Stimulated activated CD8-positive, alpha-beta memory T cell treated with anti-CD3 and anti-CD28 coated beads, Interleukin-4, amount 100 ng/mL, for 1 hour (primary cell): ENCODE measurements at places on chromosomes 1 and 21.

GRCh38 chr1:94599095-94599813, 57.7 kb upstream of the F3 start:
- no peak for DNase-seq

- DNase-seq, result no peak
Observed at GRCh38 chr21:40383951-40384350, 463.0 kb downstream of the DSCAM start.

DNA sequence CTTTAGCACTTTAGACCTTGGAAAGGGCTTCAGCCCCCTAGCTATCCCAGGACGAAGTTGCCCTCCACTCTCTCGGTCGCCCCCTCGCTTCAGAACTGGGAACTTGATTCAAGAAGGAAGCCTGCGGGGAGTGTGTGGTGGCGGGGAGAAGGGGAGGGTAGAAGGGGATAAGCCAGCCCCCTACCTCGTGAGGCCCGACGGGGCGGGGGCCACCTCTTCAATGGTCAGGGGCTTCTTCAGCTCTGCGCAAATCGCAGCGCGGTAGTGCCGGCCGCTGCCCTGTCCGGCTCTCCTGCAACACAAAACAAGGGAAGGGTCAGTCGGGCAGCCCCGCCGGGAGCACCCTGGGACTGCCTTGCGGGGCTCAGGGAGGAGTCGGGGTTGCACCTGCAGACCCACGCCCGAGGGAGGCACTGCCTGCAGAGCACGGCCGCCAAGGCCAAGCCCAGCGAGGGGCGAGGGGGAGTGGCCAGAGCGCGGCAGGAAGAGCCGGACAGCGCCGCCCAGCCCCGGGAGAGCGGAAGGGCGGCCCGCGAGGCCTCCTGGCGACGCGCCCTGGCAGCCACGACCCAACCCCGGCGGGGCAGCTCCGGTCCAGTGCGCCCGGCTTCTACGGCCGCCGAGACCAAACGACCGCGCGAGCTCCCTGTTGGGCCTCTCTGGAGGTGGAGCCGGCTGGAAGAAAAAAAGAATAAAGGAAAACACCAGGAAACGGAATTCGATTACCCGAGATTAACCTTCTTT, 56.2 kb upstream of the RASAL2 start:
- DNase-seq, result no peak

GRCh38 chr1:183838221-183838620, 33.3 kb downstream of the RGL1 start:
- no peak for DNase-seq

GRCh38 chr1:166808952-166809351, 30.3 kb upstream of the POGK start:
- no peak for DNase-seq

DNA sequence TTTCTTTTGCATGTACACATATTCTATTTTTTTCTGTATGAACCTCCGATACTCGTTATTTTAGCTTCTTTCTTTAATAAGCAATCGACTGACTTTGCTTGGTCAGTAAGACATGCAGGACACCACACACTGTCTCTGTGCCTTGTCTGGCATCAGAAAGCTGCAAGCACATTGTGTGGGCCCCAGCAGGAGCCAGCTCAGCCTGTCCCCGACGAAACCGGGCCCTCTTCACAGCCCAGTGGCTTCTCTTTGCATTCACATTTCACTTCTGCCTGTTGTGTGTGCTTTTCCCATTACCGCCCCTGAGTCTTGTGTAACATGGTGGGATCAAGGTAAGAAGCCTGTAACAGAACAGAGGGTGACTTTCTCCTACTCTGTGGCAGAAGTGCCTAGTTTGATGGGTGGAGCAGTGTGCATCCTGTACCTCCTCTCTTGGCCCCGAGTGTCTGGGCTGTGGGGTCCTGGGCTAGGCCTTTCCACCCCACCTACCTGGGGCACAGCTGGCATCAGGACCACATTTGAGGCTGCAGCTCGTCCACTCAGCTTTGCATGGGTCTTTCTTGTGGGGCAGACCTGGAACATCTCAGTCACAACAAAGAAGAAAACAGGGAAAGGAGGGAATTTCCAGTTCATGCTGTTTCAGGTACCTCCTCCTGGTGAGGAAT, 118.9 kb upstream of the COL6A1 start:
- DNase-seq, result no peak

GRCh38 chr21:39467746-39468145, 16.0 kb downstream of the SH3BGR start:
- DNase-seq, result no peak

- DNase-seq, result no peak
Observed at GRCh38 chr21:30240661-30241060, 24.8 kb upstream of the CLDN8 start.

- DNase-seq, result no peak
Observed at GRCh38 chr1:115283681-115284146, 54.3 kb downstream of the NGF start.

DNA sequence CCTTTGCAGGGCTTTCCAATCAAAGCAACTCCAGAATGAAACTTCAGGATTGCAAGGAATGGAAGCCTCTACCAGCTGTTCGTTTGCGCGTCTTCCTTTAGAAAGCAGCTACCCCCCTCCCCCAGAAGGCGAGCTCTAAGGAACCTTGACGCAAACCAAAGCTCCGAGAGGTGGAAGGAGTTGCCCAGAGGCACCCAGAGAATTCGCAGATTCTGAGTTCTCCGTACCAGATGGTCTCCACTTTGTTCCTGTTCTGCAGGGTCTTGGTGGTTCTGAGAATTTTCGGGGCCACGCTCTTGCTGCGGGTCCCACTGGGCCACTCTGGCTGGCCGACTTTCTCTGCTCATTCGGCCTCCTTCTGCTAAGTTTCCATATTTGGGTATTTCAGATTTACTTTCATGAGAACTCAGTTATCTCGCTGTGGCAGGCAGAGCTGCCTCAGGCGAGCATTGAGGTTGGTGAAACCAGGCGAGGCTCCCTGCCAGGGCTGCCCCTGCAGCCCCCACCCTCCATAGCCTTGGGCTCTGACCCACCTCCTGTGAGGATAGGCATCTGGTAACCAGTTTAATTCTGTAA, 801 bp downstream of the TRAF5 start:
- no peak for DNase-seq

DNA sequence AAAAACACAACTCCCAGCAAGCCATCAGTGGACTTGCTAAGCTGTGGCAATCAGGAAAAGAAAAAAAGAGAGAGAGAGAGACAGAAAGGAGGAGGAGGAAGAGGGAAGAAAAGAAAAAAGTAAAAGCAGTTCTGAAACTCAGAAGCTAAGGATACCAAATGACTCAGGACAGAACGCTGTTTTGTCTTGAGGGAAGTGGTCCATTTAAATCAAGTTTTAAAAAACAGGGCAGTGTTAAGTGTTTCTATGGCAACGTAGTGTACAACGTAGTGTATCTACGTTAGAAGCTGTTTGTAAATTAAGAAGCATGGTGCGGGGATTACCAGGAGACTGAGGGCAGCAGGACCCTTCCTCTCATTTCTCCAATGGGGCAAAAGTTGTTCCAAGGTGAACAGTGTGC, 5.8 kb downstream of the ADORA3 start:
- DNase-seq, result no peak

DNA sequence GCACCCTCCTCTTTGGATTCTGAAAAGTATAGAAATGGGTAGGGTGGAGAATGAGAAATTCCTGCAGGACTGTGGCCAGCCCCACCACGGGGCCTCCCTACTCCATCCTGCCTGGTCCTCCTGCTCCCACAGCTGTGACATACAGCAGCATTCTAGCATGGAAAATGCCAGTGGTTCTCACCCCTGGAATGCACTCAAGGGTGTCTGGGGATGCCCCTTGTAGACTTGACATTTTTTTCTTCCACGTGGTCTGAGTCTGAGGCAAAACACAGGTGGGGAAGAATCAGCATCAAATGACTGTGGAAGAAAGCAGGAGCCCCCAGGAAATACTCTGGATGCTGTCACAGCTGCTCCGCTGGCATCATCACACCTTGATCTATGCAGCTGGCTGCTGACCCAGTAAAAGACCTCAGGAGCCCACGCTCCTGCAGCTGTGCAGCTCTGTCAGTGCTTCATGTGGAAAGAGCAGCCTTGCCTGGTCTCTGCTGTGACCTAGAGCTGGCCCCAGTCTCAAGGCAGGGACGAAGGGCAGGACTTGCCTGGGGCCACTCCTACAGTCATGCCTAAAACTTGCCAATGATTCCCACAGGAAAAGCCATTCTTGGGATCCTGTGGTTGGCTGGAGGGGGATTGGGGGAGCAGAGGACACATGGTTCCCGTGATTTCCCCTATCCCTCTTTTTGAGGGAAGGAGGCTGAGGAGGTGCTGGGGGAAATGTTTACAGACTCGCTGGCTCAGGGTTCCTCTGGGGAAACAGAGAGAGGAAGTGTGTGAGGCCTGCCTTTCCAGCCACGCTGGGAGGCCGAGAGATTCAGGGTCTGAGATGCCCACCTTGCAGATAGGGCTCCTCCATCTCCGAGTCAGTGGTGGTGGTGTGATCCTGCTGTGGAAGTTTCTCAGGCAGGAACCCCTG, 10.8 kb upstream of the A3GALT2 start:
- DNase-seq, result no peak

- DNase-seq, result no peak
Observed at GRCh38 chr21:27519361-27519760, 552.5 kb upstream of the ADAMTS5 start.

DNA sequence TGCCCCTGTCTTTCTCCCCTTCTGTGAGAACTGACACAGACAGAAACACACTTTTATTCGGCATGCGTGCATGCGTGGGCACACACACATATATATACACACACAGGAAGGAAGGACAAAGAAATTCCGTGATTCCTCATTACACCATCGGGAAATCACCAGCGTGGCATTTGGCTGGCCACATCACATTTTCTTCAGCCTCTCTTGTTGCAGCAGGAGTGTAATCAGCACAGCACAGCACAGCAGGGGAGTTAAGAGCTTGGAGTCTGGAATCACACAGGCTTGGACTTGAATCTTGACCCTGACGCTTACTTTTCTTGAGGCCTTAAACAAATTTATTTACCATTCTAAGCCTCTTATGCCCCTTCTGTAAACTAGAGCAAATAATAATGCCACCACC, 45.3 kb upstream of the EPHA8 start:
- DNase-seq, result no peak
